Activated T-cell treated with anti-CD3 and anti-CD28 coated beads, Interleukin-2, amount 50 U/mL, for 24 hours (primary cell): ENCODE measurements at places on chromosomes 12 and 14.

DNA sequence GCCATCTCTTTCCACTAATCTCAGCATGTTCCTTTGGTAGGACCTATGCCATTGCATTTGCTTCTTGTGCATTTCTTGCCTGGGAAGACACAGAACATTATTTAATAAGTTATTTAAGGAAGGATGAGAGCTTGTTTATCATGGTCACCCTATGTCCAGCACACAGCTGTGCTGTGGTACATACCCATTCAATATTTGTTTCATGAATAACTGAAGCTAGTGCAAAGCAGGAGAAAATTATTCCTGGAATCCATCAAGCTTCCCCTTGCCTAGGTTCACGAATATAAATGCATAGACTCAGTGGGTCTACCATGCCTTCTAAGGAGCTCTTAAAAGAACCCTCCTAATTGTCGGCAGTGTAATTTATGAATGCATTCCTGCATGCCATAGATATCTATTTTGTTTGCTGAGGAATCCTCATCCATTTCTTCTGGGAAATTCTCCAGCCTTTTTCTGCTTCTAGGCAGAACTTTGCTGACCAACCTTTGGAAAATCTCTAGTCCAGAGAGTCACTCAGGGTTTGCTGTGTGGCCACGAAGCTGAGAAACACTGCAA lies 599.8 kb upstream of the TMEM132C start:
- no peak for DNase-seq

DNA sequence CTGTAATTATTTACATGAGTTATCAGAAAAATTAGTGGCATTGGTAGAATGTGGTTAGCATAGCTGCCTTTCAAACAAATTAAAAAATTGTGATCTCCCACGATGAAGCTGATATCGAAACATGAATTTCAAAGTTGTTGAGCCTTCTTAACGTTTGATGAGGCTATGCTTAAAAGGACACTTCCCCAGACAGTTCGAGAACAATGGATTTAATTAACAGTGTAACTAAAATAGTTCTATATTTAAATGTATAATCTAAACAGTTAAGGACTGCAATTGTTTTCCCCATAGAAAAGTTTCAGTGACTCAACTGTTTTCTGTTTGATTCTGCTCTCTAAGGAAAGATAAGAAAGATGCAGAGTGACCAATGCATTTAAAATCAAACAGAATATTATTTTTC lies 1.6 kb downstream of the CLEC2B start:
- no peak for DNase-seq

- no peak for DNase-seq
Measured at GRCh38 chr12:91588874-91589454, 406.3 kb upstream of the DCN start.

- DNase-seq: no peak
Measured at GRCh38 chr14:38127784-38128183, 79.9 kb upstream of the SSTR1 start.

DNA sequence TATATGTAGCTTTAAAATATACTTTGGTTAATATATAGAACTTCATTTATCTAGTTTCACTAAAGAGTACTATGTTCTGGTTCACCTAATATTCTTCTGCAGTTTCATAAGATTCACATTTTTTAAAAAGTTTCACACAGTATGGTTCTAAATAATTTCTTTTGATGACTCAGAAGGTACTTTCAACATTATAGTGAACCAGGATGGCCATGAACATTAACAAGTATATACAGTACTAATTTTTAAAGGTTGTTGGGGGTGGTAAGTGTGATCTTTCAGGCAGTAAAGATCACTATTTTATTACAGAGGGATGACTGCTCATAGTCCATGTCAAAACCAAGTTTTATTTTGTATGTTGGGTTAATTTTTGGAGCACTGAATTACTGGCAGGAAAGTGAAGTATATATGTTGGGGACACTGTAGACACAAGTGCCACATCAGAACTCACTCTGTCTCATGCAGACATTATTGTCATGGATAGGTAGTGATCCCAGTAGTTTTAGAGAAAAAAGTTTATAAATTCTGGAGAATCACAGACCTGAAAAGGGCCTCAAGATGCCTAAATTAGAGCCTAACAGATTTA lies 60.0 kb downstream of the DCAF5 start:
- DNase-seq: no peak

DNA sequence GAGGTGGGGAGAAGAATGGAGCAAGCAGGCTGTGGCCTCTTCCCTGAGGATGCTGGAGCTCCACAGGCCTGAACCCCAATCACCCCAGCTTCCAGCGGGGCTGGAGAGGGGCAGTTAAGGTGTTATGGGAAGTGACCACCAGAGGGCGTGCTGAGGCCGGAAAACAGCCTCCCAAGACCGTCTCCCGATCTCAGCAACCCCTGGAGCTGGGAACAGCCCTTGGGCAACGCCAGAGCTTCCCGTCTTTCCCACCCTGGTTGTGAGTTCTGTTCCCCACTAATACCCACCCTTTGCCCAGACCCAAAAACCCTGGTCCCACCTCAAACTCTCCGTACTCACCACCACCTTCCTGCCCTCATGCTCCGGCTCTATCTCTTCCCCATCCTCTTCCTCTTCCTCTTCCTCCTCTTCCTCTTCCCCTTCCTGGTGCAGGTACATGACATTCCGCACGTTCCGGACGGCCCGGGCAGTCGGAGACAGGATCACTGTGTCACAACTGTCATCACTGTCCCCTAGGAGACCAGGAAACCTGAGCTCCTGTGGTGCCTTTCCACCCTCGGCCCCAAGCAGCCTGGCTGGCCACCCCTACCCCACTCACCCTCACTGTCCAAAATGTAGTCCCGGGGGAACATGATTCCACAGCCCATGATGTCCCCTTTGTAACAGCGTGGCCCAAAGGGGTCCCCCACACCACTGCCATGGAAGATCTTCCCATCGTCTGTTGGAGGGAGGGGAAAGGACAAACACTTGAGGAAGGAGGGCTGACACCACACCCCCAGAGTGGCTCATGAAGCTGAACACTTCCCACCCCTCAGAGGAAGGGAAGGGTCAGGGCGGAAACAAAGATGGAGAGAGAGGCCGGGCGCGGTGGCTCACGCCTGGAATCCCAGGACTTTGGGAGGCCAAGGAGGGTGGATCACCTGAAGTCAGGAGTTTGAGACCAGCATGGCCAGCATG lies 12.9 kb downstream of the SPRYD3 start:
- peak; percentile 78 for DNase-seq

- no peak for DNase-seq
Measured at GRCh38 chr12:76633415-76633814, 73.8 kb upstream of the OSBPL8 start.

DNA sequence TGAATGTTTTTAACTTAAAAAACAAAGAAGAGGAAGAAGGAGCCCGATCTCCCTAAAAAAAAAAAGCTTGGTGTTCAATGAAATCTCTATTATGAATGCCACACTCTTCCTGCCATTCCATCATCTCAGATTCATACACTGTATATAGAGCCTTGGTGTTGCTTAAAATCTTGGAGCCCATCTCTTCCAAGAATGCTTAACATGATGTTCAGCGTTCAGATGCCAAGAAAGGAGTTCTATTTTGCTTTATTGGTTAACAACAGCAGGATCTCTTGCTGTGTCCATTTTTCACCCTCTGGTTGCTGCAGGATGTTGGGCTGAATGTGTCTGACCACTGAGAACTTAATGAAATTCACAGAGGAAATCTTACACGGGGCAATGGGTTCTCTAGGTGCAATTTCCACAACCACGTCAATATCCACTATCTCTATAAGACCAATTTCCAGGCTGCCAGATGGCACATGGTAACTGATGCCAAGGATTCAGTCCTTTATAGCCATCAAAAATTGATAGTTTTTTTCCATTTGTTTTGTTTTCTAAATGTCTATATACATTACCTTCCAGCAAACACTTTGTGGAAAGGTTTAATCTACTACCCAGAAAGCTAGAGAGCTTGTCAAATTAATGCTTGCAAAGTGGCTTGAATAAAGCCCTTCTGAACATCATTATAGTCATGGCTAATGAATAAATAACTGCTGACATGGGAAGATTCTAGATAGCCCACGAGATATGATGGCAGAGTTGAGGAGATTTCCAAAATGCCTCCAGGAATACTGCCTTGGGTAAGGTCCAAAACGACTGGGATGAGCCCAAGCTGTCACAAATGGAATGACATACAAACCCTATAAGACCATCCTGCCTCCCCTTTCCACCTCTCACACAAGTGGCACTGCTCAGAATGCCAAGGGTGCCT lies 26.5 kb downstream of the RERG start:
- DNase-seq: no peak

GRCh38 chr12:118377884-118378470 lies 1.6 kb downstream of the SUDS3 start:
- peak; percentile 85 for DNase-seq

DNA sequence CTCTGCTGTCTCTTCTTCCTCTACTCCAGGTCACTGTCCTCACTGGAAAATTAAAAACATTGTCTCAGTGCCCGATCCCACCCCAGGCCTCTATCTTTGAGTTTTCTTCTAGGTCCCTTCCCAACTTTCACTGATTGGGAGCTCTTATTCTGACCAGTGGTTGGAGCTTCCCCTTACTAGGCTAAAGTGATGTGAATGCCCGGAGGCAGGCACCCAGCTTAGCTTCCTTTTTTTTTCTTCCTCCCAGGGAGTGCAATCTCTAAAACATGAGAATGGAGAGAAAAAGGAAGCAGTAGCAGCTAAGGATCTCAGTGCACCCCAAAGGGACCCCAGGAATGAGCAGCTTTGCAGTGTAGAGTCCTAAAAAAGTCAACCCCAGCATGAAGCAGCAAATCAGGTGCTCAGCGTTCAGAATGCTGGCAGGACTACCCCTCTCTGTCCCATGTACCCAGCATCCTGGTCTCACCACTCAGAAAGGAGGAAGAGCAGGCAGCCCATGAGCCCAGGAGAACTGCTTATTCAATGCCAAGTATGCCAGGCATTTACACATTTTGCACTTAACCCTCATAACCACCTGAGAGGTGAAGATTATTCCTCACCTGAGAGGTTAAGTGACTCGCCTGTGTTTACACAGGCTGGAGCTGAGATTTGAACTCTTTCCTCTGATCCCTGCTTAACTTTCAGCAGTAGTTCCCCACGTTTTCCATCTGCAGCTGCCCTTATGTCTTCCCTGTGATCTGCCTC lies 146.2 kb upstream of the PWP1 start:
- DNase-seq: no peak

DNA sequence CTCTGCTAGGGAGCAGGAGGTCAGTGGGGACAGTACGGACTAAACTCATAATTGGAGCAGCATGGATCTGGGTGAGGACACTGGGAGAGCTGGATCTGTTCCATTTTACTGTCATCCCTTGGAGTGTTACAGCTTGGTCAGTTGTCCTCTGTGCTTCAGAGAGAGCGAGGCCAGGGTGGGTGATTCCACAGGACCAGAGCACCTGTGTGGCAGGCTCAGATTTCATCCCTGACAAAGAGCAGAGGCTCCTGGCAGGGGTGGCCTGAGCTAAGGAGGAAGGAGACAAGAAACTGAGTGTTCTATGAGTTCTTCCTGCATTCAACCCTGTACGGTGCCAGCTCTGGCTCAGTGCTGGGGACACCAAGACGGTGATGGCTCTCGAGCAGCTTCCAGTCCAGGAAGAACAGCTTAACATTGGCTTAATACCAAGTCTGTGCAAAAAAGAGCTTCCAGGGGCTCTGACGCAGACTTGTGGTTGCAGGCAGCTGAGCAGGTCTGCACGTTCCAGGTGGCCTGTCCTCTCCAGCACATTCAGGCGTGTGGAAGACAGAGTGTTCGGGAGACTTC lies 8.4 kb upstream of the PGF start:
- no peak for DNase-seq

GRCh38 chr12:64311877-64312276 lies 78.7 kb downstream of the C12orf56 start:
- no peak for DNase-seq

DNA sequence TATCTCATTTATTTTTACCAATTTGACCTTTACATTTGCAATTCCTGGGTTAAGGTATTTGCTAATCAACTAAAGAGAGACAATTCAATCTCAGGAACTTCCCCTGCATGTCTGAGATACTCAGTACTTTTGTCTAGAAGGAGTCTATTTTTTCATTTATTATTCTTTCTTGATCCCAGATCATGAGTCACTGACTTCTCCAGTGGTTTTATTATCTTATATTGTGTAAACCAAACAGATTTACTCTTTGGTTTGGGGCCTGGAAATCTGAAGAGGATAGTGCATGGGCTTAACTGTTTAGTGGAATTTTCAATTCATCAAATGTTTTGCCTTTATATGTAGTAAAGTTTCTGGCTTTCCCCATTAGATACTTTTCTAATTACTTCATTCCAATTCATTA lies 185.4 kb downstream of the ALG10B start:
- no peak for DNase-seq

DNA sequence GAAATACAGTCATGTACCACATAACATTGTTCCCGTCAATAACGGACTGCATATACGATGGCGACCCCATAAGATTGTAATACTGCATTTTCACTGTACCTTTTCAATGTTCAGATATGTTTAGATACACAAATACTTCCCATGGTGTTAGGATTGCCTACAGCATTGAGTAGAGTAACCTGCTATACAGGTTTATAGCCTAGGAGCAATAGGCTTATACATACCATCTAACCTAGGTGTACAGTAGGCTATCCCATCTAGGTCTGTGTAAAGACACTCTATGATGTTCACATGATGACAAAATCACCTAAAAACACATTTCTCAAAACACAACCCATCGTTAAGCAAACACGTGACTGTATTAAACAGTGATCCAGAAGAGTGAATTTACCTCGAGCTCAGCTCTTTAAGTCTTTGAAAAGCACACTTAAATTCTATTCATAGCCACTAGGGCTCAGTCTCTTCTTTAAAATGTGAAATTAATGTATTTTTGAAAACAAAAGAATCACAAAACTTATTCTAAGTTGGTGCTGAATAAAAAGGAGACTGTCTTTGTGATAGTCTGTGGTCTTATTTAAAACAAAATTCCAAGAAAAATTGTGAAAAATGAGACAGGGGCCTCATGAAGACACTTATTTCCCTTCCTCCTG lies 239.1 kb upstream of the ARID2 start:
- no peak for DNase-seq

DNA sequence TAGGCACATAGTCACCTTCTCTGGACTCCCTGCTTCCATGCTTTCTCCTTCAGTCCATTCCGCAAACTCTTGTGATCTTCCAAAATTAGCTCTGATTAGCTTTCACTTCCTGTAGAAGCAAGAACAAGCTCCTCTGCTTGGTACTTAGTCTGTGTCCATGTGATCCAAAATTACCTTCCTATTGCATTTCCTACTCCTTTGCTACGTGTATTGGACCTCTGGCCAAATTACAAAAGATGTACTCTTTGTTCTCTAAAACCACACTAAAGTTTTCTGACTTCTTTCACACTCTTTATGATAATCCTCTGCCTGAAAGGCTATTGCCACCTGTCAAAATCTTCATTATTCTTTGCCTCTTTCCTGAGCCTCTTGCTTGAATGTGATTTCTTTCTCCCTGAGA lies 786 bp upstream of the TSFM start:
- DNase-seq: no peak

GRCh38 chr12:92847368-92847767 lies 81.7 kb downstream of the EEA1 start:
- DNase-seq: no peak

- DNase-seq: no peak
Measured at GRCh38 chr12:115660211-115660805, 617.2 kb downstream of the MED13L start.
